ENCODE measurements at places on chromosomes 7 and 10.

- DNase-seq: no peak
These were observed 112.1 kb downstream of the SGMS1 start for GRCh38 chr10:50511492-50512213.

GRCh38 chr10:34488476-34489130 is 326.5 kb downstream of the PARD3 start:
- DNase-seq: no peak

DNA sequence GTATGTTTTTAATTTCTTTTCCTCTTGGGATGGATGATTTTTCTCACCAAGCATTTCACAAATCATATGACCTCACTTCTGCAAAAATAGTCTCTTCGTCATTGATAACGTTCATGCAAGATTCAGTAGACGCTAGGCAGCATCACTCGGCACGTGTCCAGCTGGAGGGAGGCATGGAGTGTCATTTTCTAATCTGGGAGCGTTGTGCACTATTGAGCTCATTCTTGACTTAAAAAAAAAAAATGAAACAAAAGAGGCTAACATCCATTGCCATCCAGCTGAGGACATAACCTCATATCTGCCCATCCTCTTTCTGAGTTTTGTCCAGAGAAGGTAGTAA is 56.2 kb downstream of the COL17A1 start:
- DNase-seq: no peak

DNA sequence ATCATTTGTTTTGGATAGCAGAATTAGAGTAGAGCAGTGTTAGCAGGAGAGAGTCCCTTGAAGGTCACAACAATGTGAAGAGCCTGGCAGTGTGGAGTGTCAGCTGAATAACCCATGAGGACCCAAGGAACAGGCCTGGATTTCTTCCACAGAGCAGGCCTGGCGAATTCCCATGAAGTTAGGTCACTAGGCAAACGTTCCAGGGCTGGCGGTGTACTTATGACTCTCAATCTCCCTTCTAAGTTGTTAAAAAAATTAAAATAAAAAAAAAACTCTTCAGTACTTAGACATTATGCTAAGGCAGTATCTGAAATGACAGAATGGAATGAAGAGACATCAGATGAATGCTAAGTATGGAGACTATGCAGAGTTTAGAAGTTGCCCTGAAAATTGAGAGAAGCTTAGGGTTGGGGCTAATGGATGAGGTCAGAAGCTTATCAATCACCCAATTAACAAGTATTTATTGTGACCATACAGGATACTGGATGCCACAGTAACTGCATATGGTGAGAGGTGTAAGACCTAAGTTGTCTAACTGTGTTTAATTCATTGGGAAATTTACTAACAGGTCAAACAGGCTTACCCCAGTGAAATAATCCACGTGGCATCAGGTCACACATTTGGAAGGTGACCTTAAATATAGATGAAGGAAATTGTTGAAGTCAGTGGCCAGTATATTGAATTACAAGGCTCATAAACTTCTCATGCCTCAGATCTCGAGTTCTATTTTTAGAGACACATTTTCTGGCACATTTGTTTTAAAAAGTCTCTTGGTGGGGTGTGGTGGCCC is 126.2 kb upstream of the NRP1 start:
- DNase-seq: no peak

DNA sequence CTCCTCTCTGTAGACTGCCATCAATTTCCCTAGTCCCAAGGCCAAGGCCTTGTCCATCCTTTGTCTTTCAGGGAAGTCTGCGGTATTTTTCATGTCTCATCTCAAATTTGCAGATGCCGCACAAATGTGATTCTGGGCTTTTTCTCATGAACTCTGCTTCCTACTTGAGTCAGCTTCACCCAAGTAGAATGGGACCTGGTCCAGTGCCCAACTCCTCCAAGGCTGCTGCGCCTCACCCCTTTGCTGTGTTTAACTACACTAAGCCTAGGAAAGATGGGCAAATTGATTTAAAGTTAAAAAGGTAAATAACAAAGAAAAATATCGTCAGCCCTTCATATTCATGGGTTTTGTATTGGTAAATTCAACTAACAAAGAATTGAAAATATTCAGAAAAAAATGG is 1092.6 kb upstream of the AUTS2 start:
- no peak for DNase-seq

DNA sequence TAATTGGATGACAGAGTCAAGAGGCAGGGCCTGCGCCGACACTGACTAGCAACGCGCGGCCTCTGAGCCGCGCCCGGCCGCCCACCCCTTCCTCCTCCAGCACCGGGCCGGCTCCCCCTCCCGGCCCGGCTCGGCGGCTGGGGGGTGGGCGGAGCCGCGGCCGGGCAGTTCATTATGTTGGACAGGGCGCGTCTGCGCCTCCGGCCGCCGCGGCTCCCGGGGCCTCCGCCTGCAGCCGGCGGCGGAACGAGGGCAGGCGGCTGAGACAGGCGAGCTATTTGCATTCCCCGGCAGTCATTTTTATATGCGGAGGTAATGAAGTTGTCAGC is 106.7 kb downstream of the SNX10 start:
- peak; percentile 89 for DNase-seq

GRCh38 chr7:75847707-75848106 is 31.1 kb upstream of the RHBDD2 start:
- DNase-seq: no peak

GRCh38 chr10:110067960-110068770 is 60.4 kb downstream of the ADD3 start:
- peak; percentile 9 for DNase-seq

- no peak for DNase-seq
These were observed 144.3 kb downstream of the ZNF248 start for GRCh38 chr10:37713132-37713501.

GRCh38 chr10:75468612-75469005 is 37.2 kb downstream of the LRMDA start:
- no peak for DNase-seq

DNA sequence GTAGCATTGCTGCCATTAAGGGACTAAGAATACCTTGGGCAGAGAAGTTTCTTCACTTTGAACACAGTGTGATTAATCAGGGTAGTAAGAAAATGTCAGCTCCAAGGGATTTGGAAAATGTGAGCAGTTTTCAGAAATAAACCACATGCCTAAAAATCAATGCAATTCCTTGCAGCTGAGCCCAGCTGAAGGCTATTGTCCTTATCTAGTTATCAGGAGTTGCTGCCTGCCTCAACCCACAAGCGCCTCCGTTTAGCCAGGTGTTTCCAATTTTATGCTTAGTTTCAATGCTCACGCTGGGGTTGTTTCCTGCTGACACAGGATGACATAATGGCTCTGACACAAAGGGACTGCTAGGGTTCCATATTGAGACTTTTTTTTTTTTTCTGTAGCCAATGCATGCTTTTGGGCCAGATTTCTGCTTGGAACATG is 132.3 kb upstream of the ANK3 start:
- no peak for DNase-seq

GRCh38 chr10:14374745-14375445 is 44.2 kb upstream of the FRMD4A start:
- DNase-seq: no peak

- no peak for DNase-seq
These were observed 139.5 kb upstream of the PRKCQ start for GRCh38 chr10:6719561-6719960.

GRCh38 chr7:32887395-32887794 is 4.2 kb downstream of the KBTBD2 start:
- DNase-seq: no peak

GRCh38 chr10:64476506-64476905 is 955.3 kb downstream of the REEP3 start:
- DNase-seq: no peak

DNA sequence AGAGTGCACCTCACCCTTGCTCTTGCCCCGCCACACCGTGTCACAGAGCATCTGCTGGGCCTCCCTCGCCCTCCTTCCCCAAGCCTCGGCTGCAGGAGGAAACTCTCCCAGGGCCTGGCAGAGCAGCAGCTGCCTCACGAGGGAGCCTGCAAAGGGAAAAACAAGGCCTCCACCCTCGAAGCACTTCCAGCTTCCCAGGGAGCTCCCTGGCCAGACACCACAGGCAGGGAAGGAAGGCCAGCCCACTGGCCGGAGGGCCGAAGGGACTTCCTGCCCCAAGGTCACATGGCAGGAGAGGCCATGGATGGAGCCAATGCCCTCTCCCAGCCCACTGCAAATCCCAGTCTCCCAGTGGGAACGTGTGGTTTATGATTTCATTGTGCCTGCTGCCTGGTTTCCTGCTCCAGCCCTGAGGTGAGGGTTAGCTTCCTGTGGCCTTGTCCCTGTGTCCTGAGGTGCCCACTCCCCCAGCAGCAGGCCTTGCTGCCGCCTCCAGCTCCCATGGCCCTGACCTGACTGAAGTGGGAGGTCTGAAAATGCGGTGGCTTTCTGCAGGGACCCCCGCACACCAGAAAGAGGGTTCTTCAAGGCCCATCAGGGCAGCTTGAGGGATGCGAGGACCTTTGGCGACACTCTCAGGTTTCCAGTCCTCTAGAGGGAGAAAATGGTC is 100.5 kb upstream of the PPIF start:
- DNase-seq: no peak

- peak; percentile 78 for DNase-seq
These were observed 23.9 kb upstream of the CALN1 start for GRCh38 chr7:72435925-72436480.

DNA sequence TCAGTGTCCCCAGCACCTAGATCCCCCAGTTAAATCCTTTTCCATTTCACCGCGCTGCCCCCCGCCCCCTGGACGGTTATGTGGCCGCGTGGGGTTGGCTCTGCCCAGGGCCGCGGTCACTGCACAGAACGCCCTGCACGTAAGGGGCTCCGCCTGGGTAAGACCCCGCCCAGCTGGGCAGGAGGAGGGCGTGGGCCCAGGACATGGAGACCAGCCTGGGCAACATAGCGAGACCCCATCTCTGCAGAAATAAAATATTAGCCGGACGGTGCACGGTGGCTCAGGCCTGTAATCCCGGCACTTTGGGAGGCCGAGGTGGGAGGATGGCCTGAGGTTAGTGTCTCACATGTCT is 650 bp upstream of the ZFAND2A start:
- peak; percentile 40 for DNase-seq

GRCh38 chr7:68491523-68492358 is 1106.5 kb upstream of the AUTS2 start:
- no peak for DNase-seq

DNA sequence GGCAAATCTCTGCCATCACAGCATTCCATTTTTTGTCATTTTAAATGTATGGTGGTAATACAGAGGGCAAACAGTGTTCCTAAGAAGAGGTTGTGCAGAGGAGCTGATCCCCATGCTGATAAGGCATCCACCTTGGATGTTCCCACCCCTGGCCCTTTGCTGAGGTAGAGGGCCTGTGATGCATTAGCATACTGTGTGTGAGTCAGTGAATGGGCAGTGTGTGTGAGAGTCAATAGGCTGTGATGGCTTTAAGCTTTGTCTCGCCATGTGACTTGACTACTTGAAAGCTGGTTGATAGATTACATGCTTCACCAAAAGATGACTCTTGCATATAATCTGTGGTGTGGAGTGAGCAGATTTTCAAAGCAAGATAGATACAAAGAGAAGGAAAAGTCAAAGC is 81.3 kb downstream of the INSYN2A start:
- no peak for DNase-seq

DNA sequence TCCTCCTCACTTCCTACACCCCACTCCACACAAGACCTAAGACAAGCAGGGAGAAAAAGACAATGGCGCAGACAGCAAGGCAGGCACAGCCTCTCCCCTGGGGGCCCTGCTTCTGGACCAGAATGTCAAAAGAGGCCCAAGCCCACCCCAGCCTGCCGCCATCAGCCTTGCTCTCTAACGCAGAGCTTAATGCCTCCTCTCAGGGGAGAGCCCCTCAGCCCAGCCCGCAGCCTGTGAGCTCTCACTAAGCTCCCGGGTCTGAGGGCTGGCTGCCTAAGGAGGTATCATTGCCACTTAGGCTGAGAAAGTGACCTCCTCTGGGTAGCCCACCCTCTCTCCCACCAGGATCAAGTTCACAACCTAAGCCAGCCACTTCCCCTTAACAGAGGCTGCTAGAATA is 16.7 kb downstream of the SLIT1 start:
- DNase-seq: peak; percentile 90

DNA sequence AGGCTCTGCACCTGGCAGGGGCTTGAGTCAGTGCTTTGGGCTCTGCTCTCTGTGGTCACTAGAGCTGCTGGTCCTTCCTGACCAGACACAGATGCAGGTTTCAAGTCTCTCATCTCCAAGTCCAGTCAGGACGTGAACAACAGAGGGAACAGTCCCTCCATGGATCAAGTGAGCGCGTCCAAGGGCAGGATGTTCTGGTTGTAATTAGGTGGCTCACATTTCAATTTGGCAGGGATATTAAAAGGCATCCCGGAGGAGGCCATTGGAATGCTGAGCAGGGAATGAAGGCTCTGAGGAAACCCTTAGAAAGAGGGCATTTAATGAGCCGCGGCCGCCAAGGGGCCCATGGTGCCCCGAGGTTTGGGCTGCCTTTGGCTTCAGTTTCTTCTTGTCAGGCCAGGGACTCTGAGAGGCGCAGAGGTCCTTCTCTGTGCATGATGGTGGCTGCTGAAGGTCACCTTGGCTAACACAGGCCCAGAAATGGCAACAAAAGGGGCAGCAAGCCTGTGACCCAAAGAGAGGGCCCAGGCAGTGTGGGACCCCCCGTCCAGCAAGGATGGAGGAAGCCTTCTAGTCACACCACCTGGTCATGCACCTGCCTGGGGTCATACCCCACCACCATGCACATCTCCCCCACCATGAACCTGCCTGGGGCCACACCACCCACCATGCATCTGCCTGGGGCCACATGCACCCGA is 30.7 kb upstream of the INPP5A start:
- no peak for DNase-seq

DNA sequence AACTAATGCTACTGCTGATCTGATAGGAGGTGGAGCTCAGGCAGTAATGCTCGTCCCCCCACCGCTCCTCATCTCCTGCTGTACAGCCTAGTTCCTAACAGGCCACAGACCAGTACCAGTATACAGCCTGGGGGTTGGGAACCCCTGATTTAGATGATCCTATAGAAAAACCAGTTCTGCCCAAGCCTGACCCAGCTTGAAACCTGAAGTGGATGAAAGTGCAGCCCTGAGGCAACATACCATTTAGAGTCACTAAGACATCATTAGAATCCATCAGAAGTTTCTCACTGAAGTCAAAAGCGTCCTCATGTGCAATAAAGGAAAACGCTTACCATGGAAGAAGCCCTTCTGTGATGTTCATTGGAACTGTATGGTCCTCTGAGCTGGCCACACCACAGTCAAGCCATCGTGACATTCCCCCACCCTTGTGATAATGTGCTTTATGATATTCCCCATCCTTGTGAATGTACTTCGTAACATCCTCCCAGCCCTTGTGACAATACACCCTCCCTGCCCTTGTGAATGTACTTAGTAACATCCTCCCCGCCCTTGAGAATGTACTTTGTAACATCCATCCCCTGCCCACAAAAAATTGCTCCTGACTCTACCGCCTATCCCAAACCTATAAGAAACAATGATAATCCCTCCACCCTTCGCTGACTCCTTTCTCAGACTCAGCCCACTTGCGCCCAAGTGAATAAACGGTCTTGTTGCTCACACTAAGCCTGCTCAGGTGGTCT is 65.9 kb upstream of the HECTD2 start:
- DNase-seq: no peak

- DNase-seq: no peak
These were observed 23.5 kb upstream of the GPR141 start for GRCh38 chr7:37659971-37660565.

GRCh38 chr10:2950546-2950945 is 116.8 kb upstream of the PFKP start:
- no peak for DNase-seq
